Substantia nigra (tissue), 51 donors: ENCODE measurements at places on chromosomes 5 and 9.

- no peak for DNase-seq
Measured at GRCh38 chr9:107784235-107784958, 294.8 kb upstream of the KLF4 start.

- no peak for DNase-seq
Measured at GRCh38 chr5:76332102-76332501, 71.0 kb upstream of the IQGAP2 start.

DNA sequence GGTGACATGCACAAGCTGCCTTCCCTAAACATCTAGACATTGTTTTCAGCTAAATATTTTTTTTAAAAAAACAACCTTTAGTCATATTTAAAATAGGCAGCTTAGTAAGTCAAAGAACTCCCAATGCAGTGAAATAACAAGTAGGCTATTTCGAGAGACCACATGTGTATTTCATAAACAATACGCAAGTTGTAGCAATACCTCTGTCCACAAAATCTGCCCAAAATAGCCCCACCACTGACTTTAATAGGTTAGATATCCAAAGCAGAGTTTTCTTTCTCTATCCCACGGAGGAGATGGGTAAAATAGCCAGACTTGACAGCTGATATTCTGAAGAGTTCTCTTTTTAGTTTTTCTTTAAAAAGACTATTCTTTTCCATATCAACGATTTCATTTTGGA, 1.2 kb downstream of the SLC24A2 start:
- DNase-seq, result no peak

GRCh38 chr5:1278656-1279442, 16.0 kb downstream of the TERT start:
- DNase-seq, result no peak

DNA sequence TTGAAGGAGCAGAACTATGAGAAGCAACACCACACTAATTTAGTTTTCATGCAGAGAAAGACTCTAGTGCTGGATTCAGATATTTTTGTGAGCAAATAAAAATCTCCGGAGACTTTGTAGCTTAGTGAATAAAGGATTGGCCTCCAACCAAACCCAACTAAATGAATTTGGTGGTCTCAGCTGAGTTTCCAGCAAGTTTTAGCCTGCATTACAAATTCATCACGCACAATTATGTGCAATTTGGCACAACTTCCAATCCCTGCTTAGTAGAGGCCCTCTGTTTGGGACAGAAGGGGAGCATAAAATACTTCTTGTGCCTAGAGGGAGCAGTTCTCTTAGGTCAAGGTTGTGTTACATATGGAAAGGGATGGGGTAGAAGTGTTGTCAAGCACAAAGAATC, 112.3 kb upstream of the ADAMTSL1 start:
- no peak for DNase-seq

GRCh38 chr9:90943341-90943740, 141.7 kb downstream of the SYK start:
- no peak for DNase-seq

- no peak for DNase-seq
Measured at GRCh38 chr9:77935974-77936373, 95.6 kb downstream of the GNAQ start.

DNA sequence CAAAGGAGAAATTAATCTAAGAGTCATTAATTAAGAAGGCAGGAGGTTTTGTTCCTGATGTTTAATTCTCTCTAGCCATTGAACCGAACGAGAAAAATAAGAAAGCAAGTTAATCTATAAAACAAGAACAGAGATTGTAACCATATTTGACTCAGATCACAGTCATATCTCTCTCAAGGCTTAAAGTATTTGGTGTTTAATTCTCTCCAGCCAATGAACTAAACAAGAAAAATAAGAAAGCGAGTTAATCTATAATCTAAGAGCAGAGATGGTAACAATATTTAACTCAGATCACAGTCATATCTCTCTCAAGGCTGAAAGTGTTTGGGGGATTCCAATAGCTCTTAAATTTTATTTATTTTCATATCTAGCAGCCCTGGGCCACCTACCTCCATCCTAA, 74.4 kb upstream of the SHISAL2B start:
- no peak for DNase-seq

DNA sequence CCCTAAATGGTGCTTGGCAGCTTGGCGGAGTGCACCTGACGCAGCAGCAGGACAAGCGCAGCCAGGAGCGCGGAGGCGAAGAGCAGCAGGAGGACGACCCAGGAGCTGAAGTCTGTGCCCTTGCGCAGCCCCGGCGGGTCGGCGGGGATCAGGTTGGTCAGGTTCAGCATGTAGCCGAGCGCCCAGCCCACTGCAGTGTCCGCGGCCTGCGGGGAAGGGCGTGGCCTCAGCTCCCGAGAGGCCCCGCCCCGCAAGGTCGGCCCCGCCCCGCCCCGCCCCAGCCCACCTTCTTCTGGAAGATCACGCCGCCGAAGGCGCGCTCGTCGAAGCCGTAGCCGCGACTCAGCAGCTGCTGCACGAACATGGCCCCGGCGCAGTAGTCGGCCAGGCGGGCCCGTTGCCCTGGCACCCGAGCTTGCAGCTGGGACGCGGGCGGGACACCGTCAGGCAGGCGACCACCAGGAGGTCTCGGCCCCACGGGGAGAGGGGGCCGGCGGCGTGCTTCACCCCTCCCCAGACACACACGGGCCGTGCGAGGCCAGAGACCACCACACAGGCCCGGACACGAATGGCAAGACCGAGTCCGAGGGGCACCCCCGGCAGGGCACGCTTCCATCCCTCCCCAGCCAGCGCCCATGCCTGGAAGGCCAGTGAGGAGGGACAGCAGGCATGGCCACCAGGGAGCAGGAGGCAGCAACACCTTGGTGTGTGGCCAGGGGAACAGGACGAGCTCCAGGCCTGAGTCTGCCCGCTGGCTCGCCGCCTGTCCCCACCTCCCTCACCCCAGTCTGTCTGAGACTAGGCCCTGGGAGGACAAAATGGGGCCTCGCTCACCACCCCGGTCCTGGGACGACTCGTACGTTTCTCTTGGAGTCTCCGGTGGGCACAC, 2.9 kb upstream of the NPDC1 start:
- DNase-seq, result no peak

DNA sequence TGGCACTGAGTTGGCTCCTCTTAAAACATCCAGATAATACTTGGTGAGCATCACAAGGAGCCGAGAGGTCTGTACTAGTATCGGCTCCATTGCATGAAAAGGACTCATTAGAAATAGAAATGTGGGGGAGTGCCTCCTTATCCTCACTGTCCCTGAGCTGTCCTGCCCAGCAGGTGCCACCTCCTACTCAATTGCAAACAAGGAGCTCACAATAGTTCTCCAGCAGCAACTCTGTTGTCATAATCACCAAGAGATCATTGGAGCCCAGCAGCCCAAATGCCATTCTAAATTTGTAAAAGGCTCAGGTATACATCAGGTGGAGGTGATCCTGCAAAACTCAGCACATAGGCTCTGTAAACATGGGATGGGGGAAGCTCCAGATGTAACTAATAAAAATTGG, 99.1 kb downstream of the PLK2 start:
- DNase-seq, result no peak

DNA sequence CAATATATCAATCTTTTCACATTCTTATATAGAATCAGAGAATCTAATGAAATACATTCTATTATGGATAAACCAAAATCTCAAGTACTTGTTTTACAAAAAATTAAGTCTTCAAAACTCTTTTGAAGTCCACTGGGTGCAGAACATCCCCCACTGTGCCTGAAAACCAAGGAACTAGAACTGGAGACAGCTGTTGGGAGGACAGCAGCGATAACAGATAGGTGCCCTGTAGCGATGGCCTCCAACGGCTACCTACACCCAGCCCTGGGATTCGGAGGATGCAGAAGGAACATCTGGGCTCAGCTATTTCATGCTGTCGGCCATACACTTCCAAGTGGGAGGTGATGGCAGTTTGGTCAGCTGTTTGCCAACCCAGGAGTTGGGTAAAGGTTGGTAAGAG, 129.3 kb upstream of the LHFPL2 start:
- no peak for DNase-seq

GRCh38 chr9:87109231-87109631, 161.9 kb upstream of the GAS1 start:
- no peak for DNase-seq

DNA sequence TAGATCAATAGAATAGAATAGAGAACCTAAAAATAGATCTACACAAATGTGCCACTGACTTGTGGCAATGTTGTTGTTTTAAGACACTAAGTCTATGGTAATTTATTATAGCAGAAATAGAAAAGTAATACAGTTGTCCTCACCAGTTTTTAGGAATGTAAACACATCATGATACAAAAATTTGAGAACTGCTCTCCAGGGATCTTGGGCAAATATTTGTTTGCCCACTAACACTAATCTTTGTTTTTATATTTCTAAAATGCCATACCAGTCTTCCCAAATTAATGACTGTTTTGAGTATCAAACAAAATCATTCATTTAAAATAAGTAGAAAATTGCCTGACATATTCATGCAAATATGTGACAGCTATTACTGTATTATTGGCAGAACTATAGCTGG, 297.6 kb downstream of the BRINP1 start:
- no peak for DNase-seq

DNA sequence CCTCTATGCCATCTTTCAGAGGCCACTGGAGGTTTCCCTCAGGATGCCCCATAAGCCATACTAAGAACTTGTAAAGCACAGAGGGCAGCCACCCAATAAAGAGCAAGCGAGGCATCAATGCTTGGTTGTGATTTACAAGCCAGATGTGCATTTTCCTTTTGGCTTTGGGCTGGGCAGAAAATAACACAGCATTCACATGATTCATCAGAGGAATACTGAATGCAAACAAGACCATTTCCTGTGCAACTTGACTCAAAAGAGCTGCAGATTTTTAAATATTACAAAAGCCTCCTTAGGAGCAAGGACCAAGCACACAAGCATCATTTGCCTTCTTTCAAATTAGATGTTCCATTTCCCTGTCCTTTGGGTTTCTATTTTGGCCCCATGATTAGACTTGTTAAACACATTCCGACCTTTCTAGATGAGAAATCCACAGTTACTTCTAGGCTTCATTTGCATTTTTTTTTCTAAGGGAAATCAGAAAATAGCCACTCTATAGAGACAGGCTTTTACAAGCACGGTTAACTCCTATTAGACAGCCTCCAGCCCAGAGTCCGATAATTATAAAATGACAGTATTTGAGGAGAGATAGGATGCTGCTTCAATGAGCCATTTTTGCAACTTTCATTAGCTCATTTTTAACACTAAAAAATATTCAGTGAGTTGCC, 207.8 kb downstream of the SEMA5A start:
- no peak for DNase-seq

DNA sequence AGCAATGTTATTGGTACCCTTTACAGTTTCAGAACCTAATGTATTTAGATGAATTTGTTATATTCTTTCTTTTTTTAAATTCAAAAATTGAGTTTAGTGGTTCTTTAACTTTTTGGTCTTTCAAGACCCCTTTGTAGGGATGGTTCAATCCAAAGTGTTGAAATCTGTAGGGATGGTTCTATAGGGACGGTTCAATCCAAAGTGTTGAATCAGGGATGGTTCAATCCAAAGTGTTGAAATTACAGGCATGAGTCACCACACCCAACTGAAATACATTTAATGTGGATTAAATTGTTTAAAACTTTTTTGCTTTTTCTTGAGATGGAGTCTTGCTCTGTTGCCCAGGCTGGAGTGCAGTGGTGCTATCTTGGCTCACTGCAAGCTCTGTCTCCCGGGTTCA, 30.6 kb downstream of the SNX2 start:
- no peak for DNase-seq

DNA sequence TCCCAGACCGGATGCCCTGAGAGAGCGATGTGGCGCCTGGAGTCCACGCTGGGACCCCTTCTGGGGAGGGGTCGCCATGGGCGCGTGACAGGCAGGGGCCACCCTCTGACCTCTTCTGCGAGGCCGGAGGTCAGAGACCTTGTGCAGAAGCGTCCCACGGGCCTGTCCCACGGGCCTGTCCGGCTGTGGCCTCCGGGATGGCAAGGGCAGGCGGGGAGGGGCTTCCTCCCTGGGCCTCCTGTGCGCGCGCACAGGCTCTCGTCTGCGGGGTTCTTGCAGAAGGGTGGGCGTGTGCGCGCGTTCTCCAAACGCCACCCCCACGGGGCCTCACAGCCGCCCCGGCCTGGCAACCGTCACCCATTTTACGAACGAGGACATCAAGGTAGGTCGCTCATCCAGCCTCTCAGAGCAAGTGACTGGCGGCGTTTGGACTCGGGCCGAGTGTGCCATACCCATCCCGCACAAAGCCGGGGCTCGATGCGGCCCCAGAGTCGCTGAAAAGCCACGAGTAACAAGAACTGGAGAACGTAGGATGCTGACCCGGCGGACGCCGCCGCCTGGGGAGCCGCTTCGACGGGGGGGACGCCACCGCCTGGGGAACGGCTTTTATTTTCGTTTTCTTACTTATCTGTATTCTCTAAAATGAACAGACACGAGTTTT, 897 bp downstream of the AHRR start:
- no peak for DNase-seq

DNA sequence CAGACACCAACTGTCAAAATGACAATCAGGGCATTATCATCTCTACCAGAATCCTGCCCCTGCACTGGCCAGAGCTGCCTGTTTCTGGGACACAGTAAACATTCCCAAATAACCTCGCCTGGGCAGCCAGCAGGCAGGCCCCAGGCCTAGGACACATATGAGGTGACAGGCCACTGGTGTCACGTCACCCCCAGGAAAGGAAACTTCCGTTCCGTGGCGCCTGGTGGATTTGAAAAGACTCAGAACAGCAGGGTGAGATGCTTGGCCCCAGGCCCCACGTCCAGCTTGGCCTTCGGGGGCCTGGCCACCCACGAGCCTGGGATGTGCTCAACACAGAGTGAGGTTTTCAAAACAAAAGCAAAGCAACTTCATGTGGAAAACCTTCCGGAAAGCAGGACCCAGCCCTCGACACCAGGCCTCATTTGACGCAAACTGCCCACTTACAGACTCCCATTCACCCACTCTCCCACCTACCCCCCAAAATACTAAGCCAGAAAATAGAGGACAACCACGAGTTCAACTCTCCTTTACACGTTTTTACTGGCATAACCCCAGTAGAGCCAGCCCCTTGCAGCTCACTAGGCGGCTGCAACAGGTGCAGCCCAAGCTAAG, 1.2 kb downstream of the SEMA4D start:
- DNase-seq, result no peak

GRCh38 chr5:78003919-78004318, 227.8 kb upstream of the TBCA start:
- DNase-seq, result no peak

- DNase-seq, result no peak
Measured at GRCh38 chr5:76074487-76075065, 8.6 kb upstream of the SV2C start.

GRCh38 chr9:76911971-76912370, 6.1 kb upstream of the PRUNE2 start:
- no peak for DNase-seq

DNA sequence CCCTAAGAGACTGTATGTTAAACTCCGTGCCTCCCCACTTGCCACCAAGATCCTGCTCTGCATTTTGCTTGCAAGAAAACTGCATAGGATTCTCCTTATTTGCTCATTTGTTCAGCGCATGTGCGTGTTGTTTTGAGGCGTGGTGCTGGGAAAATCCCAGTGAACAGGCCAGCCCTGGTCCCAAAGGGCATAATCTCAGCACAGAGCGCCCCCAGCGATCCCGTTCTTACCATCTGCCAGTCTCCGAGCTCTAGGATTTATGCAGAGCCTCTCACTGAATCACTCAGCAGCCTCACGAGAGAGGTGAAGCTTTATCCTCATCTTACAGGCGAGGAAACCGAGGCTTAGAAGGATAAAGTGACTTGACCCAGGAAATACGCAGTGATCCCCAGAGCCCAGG, 11.5 kb downstream of the PRRX2 start:
- DNase-seq, result no peak
